ENCODE measurements at places on chromosomes 2 and 18.

DNA sequence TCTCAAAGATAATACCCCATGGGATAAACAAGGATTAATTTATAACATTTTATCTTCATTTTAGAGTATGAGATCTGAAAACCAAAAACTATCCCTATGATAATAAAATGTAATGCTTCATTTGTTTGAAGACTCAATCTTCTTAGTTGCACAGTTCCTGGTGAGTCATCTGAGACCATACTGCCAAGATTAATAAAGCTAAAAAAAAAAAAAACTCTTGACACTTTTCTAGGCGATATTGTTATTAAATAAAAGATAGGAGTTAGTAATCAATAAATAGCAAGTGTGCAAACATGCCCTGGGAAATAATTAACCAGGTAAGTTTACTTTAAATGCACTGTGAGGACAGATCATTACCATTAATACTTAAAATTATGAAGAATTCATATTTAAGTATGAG lies 83.9 kb downstream of the RPE start:
- no peak for DNase-seq

GRCh38 chr18:33146014-33146413 lies 294.5 kb downstream of the CCDC178 start:
- DNase-seq: no peak

DNA sequence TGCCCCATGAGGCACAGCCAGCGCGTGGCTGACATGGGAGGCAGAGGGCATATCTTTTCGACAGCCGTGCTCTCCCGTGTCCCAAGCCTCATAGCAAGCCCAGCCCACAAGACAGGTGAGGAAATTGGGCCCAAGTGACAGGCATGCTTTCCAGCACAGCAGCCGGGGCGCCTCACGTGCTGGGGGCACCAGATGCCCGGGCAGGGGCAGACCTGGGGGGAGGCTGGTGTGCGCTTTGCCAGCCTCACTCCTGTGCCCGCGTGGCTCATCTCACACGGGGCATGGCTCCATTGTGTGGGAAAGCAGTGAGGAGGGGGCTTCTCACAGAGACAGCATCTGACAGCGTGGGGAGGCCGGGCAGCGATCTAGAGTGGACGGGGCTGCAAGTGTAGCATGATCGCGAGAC lies 93.2 kb downstream of the USP40 start:
- peak; percentile 64 for DNase-seq

DNA sequence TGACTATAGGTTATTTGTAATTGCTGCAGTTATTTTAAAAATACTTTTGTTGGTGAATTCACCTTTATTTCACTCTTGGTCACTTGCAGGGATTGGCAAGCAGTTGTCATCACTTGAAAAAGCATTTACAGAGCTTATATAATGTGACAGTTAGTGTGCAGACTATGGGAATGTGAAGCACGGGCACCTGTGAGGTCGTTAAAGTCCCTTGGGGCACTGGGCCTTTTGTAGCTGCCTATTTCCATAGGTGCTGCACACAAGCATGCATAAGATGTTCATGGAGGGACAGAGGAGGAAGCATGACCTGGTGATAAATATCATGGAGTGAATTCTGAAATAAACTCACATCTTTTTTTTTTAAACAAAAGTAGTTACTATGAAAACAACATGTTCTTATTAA lies 124.6 kb downstream of the ATP9B start:
- no peak for DNase-seq

DNA sequence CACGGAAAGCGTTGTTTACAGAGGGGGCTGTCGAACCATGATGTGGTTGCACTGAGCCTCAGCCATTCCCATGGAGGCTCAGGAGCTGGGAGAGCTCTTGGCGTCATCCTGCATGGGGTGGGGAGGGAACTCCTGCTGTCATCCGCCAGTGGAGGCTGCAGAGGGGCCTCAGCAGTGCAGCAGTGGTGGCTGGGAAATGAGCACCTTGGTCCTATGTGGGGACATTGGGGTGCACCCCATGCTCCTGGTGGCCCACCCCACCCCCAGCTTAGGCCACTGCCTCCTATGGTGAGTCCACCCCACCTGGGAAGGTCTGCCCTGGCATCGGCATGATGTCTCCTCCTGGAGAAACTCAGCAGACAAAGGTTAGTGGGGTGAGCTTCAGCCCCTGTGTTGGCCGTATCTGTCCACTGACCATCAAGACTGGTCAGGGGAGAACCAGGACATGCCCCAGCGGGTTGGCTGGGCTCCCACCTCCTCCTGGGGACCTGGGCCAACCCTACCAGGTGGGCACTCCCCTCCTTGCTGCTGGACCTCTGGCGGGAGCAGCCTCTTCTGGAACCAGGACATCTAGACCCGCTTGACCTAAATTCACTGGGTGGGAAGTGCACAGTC lies 67.8 kb upstream of the HDAC4 start:
- DNase-seq: peak; percentile 59
